ENCODE measurements at places on chromosomes 7 and 10. TPM values are rescaled to one million over a fixed set of nuclear protein-coding genes. Genes with fewer than 3 reads are reported as not detected.

DNA sequence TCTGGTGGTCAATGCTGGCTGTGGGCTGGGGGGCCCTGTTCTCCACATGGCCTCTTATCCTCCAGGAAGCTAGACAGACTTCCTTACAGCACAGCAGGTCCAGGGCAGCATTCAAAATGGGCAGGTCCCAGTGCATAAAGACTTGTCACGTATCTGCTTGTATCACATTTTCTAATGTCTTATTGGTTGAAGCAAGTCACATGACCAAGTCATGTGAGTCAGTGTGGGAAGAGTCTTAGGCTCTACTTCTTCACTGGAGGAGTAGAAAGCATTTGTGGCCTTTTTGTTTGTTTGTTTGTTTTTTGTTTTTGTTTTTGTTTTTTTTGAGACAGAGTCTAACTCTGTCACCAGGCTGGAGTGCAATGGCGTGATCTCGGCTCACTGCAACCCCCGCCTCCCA, 104.7 kb downstream of the COL13A1 start:
- no peaks in the 10 kb centered on the region for H3K4me1 ChIP-seq
- no peak for DNase-seq
- no peak overlapping the region for H3K27ac ChIP-seq
- H3K4me3 ChIP-seq = no peak overlapping the region
- no peaks in the 10 kb centered on the region for H3K36me3 ChIP-seq

DNA sequence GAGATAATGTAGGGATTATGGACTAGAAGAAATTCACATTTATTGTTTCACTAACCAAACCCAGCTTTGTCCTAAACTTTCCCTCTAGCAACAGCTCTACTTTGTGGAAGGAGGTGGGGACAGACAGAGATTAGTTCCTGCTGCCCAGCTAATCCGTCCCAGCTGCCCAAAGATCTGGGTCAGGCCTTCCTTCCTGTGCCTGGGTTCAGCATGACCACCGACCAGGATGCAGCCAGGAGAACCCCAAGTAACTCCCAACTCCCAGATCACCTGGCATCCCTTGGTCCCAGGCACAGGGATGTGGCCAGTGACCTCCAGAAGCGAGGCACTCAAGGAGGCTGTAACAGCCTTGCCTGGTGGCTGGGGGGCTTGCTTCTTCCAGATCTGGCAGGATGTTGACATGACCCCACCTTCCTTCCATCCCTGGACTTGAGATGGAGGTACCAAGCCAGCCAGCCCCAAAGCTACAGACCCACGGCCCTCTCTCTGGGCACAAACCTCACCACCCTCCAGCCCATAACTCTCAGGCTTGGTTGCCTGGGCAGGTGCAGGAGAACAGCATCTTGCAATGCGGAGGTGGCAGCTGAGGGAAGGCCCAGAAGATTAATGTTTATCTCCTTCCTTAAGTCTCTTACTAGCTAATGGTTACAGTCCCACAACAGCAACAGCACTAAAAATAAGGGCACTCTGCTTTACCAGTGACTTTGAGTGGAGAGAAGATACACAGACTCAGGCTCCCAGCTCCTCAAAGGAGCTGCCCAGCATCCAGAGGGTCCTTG, 11.1 kb downstream of the CAMK2G start:
- H3K4me1 ChIP-seq = peaks cover 32% of the 10 kb centered on the region
- H3K4me3 ChIP-seq = no peak overlapping the region
- DNase-seq = no peak
- peak overlapping the region; percentile 79 for H3K27ac ChIP-seq
- H3K36me3 ChIP-seq = peaks cover 44% of the 10 kb centered on the region
- no peaks in the 10 kb centered on the region for H3K27me3 ChIP-seq

The PTTG1IP2 gene
- total RNA-seq = not detected

The CCDC172 gene
- total RNA-seq = not detected

The GPR141 gene
- total RNA-seq = not detected

DNA sequence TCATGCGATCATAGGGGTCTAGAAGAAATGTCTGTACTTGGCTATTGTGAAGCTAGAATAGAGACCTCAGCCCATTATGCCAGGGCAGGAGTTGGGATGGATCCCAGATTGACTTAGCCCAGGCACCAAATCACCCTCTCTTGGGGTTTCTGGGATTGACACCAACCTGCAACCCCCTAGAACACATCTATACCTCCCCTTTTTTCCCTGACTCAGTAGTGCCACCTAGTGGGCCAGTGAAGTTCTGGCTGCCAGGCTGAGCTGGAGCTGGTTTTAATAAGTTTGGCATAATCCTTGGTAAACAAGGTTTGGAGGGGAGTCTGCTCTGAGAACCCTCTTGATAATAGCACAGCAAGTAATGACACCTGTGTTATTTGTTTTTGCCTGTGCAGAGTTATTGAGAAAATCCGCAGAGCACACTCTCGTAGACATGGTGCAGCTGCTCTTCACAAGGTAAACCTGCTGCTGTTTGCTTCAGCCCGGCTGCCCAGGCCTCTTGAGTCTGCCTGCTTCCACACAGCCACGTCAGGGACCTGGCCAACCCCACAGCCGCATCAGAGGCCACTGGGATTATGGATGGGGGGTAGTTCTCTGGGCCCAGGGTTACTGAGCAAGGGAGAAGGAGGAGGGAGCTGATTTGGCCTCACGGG, 43.3 kb upstream of the NFKB2 start:
- no peak overlapping the region for H3K4me3 ChIP-seq
- H3K27me3 ChIP-seq = no peaks in the 10 kb centered on the region
- peak; percentile 73 for DNase-seq

The GPER1 gene
- total RNA-seq = not detected

DNA sequence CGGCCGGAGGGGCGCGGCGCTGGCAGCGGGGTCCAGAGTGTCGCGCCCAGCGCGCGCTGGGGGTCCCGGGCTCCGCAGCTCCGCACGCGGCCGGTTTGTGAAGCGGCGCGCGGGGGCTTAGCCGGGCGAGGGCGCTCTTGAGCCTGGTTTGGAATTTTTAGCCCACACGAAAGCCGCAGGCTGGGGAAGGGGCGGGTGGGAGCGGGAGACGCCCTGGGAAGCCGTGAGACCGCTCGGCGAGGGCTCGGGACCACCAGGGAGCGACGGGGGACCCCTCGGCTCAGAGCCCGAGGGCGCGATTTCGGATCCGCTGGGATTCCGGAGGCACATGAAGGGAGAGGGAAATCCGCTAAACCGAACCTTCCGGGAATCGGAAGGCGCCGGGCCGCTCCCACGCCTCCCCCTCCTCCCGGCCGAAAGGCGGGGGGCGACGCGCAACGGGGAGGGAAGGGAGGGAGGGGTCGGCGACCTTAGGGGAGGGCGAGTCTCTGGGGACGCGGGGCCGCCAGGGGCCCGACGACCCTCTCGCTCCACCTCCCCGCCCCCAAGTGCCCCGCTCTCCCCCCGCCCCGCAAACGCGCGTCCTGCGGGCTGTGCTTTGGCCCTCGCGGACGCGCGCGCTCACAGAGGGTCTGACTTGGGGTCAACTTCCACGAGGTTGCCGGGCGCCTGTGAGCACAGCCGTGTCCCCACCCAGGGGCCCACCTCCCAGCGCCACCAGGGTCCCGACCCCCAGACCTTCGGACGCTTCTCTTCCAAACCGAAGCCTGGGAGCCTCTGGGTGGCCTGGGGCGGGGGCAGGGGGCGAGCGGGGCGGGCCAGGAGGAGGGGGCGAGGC, 5.1 kb upstream of the ELFN1 start:
- peak; percentile 19 for DNase-seq
- H3K27me3 ChIP-seq = peaks cover 30% of the 10 kb centered on the region
- H3K4me3 ChIP-seq = no peak overlapping the region
- H3K27ac ChIP-seq = no peak overlapping the region
- H3K36me3 ChIP-seq = no peaks in the 10 kb centered on the region
- H3K4me1 ChIP-seq = peaks cover 12% of the 10 kb centered on the region

DNA sequence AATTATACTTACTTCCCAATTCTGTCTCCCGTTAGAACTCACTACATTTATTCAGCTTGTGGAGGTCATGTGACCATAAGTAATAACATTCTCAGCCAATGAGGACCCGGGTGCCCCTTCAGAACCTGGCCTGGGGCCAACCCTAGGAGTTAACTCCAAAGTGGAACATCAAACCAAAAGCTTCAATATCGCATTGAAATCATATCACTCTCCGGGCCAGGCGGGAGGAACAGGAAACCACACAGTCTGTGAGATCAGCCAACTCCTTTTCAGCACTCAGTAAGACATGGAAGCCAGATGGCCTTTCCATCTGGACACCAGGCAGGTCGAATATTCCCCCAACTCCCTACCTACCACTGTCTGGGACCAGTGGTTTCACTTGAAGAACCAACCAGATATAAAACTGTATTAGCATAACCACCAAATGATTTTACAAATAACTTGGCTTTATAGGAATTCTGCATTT, 5.5 kb downstream of the CREB3L2 start:
- H3K36me3 ChIP-seq = peaks cover 7% of the 10 kb centered on the region
- no peaks in the 10 kb centered on the region for H3K27me3 ChIP-seq
- DNase-seq = no peak
- H3K4me3 ChIP-seq = no peak overlapping the region
- no peak overlapping the region for H3K27ac ChIP-seq

DNA sequence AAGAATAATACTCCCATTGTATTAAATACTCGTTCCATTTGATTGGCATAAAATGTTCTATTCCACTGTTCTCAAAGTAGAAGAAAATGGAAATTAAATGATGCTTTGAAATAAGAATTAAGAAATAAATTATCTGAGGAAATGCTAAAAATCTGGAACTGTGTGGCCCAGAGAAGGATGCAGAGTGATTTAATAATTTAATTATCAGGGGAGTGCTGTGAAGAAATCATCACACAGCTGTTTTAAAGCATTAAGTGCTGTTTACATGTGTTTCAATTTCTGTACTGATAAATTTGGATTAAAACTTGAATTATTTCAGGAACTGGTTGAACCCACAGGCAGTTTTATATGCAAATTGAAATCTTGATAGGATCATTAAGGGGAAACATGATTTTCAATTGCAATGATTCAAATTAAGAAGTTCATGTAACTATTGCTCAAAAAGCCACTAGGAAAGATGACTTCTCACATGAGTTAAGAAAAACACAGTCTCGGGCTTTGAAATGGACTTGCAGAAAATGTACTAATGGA, 56.3 kb downstream of the COL28A1 start:
- no peak overlapping the region for H3K27ac ChIP-seq
- no peak overlapping the region for H3K4me3 ChIP-seq
- no peaks in the 10 kb centered on the region for H3K27me3 ChIP-seq
- peaks cover 4% of the 10 kb centered on the region for H3K36me3 ChIP-seq

The SCRN1 gene
- total RNA-seq = 17.3 TPM

- H3K27ac ChIP-seq = no peak overlapping the region
- peaks cover 23% of the 10 kb centered on the region for H3K27me3 ChIP-seq
- no peaks in the 10 kb centered on the region for H3K36me3 ChIP-seq
- H3K4me3 ChIP-seq = no peak overlapping the region
- DNase-seq = no peak
Observed at GRCh38 chr7:94059746-94060145, 55.6 kb upstream of the BET1 start.

- H3K4me1 ChIP-seq = no peaks in the 10 kb centered on the region
- no peaks in the 10 kb centered on the region for H3K36me3 ChIP-seq
- no peak for DNase-seq
- peaks cover 3% of the 10 kb centered on the region for H3K27me3 ChIP-seq
- H3K4me3 ChIP-seq = no peak overlapping the region
Observed at GRCh38 chr7:48635796-48636195, 288.6 kb upstream of the CDC14C start.

- no peaks in the 10 kb centered on the region for H3K36me3 ChIP-seq
- no peak overlapping the region for H3K27ac ChIP-seq
- no peaks in the 10 kb centered on the region for H3K4me1 ChIP-seq
- no peak overlapping the region for H3K4me3 ChIP-seq
- DNase-seq = no peak
- H3K27me3 ChIP-seq = peaks cover 2% of the 10 kb centered on the region
Observed at GRCh38 chr10:77571490-77571889, 66.1 kb downstream of the KCNMA1 start.

DNA sequence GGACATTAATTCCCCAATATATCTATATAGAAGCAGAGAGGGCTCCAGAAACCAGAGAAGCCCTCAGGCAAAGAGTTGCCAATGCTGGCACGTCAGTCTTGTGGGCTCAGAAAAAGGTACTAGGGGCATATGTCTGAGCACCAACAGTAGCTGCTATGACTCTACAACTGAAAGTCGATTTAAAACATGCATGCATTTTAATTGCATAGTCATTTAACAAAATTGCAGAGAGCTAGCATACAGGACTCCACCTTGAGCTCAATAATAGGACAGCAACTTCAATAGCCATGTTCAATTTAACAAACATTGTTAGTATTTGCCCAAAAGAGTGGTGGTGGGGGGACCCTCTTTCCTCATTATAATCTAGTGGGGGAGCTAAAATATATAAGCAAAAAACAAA, 126.5 kb downstream of the AMPH start:
- no peak overlapping the region for H3K4me3 ChIP-seq
- no peaks in the 10 kb centered on the region for H3K36me3 ChIP-seq
- H3K27me3 ChIP-seq = peaks cover 10% of the 10 kb centered on the region
- no peak for DNase-seq
- no peaks in the 10 kb centered on the region for H3K4me1 ChIP-seq
- no peak overlapping the region for H3K27ac ChIP-seq

- no peaks in the 10 kb centered on the region for H3K27me3 ChIP-seq
- H3K4me3 ChIP-seq = no peak overlapping the region
- no peaks in the 10 kb centered on the region for H3K36me3 ChIP-seq
- no peaks in the 10 kb centered on the region for H3K4me1 ChIP-seq
Observed at GRCh38 chr10:31774928-31775650, 153.5 kb downstream of the ARHGAP12 start.

The GATA3 gene
- 23.9 TPM for total RNA-seq

GRCh38 chr7:126668367-126668752, 584.4 kb downstream of the GRM8 start:
- no peak overlapping the region for H3K4me3 ChIP-seq
- H3K4me1 ChIP-seq = no peaks in the 10 kb centered on the region
- no peak for DNase-seq
- no peak overlapping the region for H3K27ac ChIP-seq
- H3K36me3 ChIP-seq = no peaks in the 10 kb centered on the region
- H3K27me3 ChIP-seq = no peaks in the 10 kb centered on the region

DNA sequence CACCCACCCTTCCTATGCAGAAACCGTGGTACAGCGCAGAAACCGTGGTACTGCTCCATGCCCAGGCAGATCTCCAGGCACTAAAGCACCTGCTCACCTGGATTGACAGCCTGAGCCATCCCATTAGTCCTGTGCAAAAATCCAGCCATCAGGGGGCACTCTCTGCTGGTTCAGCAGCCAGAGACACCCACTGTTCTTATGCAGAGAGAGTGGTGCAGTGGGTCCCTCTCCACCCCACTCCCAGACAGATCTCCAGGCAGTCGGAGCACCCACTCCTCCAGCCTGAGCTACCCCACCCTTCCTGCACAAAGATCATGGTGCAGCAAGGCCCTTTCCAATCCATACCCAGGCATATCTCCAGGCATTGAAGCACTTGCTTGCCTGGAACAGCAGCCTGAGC, 219.8 kb downstream of the CTNNA3 start:
- no peak overlapping the region for H3K27ac ChIP-seq
- H3K36me3 ChIP-seq = peaks cover 20% of the 10 kb centered on the region
- no peak for DNase-seq
- no peak overlapping the region for H3K4me3 ChIP-seq

The ADAMTS14 gene
- total RNA-seq = not detected

DNA sequence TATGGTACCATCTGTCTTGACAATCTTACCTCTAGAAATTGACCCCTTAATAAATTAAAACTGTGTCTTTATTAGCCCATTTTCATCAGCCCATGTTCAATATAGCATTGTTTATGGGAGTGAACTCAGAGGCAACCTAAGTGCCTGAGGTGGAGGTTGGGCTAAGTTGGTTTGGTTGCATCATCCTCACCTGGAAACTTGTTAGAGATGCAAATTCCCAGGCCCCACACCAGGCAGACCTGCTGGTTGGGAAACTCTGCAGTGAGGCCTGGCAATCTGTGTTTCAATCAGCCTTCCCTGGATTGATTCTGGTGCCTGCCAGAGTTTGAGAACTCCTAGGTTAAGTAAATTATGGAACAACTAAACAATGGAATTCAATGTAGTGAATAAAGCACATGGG, 9.4 kb upstream of the FAM170B start:
- peaks cover 2% of the 10 kb centered on the region for H3K27me3 ChIP-seq
- H3K36me3 ChIP-seq = peaks cover 2% of the 10 kb centered on the region
- no peaks in the 10 kb centered on the region for H3K4me1 ChIP-seq
- H3K27ac ChIP-seq = no peak overlapping the region

All from naive thymus-derived CD8-positive, alpha-beta T cell (primary cell).